ENCODE measurements at places on chromosomes 2 and 18.
A peak's percentile ranks its signal among the peaks of the same experiment; 100 is the strongest.

- no peak for ATAC-seq
Measured at GRCh38 chr2:189249171-189249570, 69.6 kb upstream of the COL5A2 start.

- ATAC-seq, result peak; percentile 91
Measured at GRCh38 chr2:6186332-6187151, 494.4 kb downstream of the SOX11 start.

GRCh38 chr2:241860184-241861078 lies 1.7 kb upstream of the PDCD1 start:
- peak; percentile 24 for ATAC-seq

- peak; percentile 66 for ATAC-seq
Measured at GRCh38 chr18:6056171-6056910, 161.0 kb upstream of the TMEM200C start.

- no peak for ATAC-seq
Measured at GRCh38 chr18:35864916-35865315, 107.6 kb upstream of the RMP24 start.

- ATAC-seq, result no peak
Measured at GRCh38 chr2:1051075-1051474, 100.4 kb downstream of the SNTG2 start.

DNA sequence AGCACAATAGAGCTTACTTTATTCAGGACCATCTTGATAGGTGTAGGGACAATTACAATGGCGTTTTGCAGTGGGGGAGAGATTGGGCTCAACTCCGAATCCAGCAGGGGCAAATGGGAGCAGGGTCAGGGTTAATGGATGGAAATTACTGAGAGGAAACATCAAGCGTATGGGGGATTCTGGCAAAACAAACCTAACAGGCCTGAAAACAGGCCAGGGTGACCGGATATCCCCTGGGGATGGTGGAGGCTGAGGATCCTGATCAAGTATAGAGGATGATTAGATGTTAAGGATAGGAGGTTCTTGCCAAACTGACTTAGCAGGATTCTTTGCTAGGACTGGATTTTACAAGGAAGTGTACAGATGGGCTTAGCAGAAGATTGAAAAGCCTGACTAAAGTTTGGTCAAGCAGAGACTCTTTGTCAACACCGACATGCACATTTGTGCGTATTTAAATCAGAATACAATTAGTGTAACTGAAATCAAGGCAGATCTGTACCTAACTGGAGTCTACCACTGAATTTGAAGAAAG lies 54.5 kb upstream of the GPR45 start:
- ATAC-seq, result no peak

- no peak for ATAC-seq
Measured at GRCh38 chr2:223894968-223895367, 50.2 kb downstream of the WDFY1 start.

DNA sequence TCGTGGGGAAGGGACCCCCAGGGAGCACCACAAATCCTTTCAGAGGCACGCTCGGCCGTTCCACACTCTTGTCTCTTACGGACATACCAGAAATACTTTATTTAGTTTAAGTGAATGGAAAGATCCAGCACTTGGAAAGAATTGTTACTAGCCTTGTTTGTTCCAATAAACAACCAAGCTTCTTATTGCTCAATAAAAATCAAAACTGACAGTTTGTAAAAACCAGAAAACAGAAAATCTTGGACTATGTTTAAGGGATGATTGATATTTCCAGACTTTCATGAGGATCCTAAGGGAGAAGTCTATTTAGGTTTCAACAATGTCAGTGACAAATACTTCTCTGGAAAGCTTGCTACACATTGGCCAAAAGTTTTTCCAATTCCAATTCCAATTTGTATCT lies 31.6 kb upstream of the CCBE1 start:
- no peak for ATAC-seq

Data from SK-N-SH treated with all-trans-retinoic acid at 6 μM for 48 hours (cell line).